ENCODE measurements at places on chromosomes 3 and 15.

GRCh38 chr3:107662586-107662985 is 139.8 kb downstream of the BBX start:
- DNase-seq: peak; percentile 58

DNA sequence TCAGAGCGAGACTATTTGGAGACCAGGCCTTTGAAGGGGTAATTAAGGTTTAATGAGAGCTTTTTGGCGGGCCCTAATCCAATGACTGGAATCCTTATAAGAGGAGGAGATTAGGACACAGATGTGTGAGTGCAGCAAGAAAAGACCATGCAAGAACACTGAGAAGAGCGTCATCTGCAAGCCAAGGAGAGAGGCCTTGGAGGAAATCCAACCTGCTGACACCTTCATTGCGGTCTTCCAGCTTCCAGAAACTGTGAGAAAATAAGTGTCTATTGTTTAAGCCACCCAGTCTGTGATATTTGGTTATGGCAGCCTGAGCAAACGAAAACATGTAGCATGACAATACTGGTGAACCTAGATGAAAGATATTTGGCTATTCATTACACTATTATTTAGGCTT is 23.0 kb upstream of the MUSTN1 start:
- DNase-seq: no peak

DNA sequence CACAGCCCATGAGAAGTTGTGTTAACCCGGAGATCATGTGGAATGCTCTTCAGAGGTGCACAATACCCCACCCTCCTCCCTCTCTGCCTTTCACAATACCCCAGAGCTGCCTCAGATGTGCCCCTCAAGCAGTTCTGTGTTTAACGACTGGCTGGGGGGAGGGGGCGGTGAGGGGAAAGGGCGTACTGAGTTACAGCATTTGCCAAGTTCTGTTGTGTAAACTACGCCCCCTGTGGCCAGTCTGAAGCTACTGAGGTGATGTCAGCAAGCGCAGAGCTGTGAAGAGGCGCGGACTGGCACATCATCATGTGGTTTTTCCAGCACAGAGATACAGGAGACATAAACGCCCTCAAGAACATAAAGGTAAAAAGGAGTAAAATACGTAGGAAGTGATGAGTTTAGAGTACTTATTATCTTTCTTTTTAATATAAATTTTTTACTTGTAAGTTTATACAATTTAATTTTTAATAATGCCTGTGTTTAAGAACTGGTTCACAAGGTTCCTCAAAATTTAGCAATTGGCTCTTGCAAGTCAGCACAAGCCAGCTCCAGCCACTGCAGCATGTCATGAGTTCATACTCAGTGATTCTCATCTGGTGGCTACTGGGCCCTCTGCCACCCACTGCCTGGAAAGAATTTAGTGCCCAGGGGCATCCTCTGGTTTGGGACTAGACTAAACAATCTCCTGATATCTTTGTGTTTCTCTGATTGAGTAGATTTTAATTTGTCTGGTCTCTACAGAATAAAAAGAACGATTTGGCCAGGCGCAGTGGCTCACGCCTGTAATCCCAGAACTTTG is 1.7 kb downstream of the EPB42 start:
- no peak for DNase-seq

DNA sequence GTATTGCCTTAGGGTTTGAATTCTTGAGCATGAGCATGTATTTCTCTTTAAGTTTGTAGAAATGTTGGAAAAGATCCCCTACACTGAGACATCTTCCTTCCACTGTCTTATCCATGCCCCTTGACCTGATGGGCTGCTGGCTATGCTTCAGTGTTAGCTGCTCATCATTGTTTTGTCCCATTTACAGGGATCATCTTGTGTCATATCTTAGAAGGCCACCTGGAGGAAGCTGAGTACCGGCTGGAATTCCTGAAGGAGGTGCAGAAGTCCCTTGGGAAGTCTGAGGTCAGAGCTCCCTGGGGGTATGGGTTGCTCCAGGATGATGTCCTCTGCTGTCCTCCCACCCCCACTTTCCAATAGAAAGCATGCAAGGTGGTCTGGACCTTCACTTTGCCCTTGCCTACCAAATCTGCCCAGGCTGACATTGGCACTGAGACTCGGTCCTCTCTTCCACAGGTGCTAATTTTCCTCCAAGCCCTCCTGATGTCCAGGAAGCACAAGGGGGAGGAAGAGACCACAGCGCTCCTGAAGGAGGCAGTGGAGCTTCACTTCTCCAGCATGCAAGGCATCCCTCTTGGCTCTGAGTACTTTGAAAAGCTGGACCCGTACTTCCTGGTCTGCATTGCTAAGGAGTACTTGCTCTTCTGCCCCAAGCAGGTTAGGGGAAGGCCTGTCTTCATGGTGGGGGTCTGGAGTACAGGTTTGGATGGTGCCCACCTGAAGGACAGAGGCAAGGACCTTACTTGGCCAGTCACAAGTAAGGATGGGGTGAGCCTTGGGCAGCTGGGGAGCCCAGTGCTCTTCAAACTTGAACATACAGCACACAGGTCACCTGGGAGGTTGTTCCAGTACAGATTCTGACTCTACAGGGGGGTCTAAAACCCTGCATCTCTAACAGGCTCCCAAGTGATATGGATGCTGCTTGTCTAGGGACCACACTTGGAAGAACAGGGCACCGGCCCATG is 17.7 kb downstream of the TTC21A start:
- no peak for DNase-seq

DNA sequence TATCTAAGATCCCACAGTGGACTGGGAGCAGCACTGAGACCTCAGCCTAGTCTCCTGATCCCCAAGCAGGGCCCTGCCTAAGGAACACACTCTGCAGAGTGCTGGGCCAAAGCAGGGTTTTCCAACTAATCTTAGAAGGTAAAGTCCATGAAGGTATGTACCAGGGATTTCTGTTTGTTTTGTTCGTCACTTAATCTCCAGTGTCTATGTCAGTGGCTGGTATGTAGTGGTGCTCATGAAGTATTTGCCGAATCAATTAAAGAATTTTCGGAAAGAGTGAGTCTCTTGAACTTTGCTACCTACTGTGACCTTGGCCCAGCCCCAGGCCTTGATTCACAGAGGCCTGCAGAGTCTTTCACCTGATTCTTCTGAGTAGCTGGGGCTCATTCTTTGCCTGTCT is 1.7 kb downstream of the DUOX1 start:
- no peak for DNase-seq

DNA sequence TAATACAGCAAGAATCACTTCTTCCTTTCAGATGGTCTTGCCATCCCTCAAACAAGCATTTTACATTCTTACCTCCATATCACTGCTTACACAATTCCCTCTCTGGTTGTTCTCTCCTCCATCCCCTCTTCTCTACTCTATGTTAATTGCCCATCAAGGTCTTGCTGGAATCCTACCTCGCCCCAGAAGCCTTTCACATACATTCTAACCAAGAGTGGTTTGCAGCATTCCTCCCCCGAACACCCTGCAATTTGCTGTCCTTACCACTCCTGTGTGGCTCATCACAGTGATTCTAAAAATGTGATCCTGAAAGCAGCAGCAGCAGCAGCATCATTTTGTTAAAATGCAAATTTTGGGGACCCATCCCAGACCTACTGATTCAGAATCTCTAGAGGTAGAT is 30.6 kb downstream of the TNIK start:
- no peak for DNase-seq

GRCh38 chr15:40238532-40239403 is at the start of gene PAK6:
Gene PAK6, plus strand, starts transcription at chr15:40239063. Its CDS starts 25,723 bp downstream, at chr15:40264786.
- peak; percentile 25 for DNase-seq

- no peak for DNase-seq
Observed at GRCh38 chr3:104040896-104041295, 1325.8 kb upstream of the ALCAM start.

DNA sequence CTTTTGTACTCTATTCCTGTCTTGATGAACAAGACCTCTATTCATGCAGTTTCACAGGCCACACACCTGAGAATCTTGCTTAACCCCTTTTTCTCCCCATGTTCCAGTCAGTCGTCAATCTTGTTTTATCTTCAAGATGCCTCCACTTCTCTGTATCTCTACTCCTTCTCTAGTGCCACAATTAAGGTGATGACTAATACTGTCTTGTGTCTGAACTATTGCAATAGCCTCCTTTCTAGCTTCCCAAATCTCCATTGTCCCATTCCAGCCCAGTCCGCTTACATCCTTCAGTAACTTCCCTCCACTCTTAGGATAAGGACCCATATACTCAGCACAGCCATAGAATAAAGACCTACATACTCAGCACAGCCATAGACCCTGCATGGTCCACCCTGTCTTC is 24.7 kb downstream of the CHST14 start:
- no peak for DNase-seq

- no peak for DNase-seq
Observed at GRCh38 chr3:46213201-46213600, 5.1 kb upstream of the CCR1 start.

DNA sequence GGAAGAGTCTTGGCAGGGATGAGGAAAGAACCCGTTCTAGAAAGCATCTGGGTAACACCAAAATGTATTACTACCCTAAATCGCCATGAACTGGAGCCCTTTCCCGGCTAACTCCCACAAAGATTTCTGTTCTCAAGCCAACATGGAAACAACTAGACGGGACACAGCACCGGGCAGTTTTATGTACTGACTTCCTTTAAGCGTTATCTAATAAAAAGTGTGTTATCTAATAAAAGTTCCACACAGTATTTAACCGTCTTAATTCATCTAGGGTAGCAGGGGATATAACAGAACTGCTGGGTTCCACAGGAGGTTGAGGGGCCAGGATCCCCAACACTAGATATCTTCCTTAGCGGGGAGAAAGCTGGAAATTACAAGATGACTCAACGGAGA is 347 bp upstream of the C3orf62 start:
- DNase-seq: no peak

DNA sequence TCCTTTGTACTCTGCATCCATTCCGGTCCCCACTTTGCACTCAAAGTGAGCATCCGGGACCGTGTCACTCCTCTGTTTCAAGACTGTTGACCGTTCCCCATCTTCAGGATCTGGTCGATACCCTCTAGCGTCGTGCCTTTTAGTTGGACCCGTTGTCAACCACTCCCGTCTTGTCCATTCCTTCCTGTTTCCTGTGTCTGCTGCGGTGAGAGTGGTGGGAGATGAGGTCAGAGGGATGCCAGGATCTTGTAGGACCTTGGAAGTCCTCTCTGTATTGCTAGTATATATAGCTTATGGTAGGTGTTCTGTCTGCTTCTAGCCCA is 624 bp downstream of the BRK1 start:
- DNase-seq: no peak

DNA sequence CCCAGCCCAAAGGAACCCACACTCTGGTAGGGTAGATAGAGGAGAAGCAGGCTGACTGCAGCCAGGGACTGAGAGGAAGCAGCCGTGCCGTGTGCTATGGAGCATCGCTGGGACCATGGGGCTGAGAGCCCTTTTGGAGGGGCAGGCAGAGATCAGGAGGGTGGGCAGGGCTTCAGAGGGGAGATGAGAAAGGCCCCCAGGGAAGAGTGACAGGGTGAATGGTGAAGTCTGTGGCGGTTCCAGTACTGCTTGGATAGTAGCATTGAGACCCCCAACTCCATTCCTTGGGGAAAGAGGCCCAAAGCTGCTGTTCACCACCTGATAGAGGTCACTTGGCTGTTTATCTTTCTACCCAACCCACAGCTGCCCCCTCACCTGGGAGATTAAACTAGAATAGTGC is 80.0 kb upstream of the MRPS22 start:
- DNase-seq: no peak

DNA sequence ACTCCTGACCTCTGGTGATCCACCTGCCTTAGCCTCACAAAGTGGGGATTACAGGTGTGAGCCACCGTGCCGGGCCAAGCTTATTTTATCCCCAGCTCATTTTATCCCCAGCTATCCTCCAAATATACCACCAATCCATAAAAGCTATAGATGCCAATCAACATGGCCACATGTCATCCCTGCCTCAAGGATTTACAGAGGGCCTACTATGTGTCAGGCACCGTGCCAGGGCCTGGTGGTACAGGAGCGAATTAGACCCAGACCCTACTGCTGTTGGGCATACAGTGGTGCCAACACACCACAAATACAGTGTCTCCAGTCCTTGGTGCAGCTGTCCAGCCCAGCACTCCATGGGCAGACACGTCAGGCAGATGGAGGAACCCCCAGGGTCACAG is 73.4 kb downstream of the SCN5A start:
- DNase-seq: no peak

- DNase-seq: no peak
Observed at GRCh38 chr3:115832265-115832664, 209.0 kb downstream of the GAP43 start.

GRCh38 chr3:136432685-136433084 is 182.5 kb downstream of the PCCB start:
- DNase-seq: no peak

- DNase-seq: no peak
Observed at GRCh38 chr3:124887177-124887931, at the start of gene ITGB5. Gene ITGB5, minus strand, starts transcription at chr3:124887365. Its CDS starts 365 bp downstream, at chr3:124887000.

DNA sequence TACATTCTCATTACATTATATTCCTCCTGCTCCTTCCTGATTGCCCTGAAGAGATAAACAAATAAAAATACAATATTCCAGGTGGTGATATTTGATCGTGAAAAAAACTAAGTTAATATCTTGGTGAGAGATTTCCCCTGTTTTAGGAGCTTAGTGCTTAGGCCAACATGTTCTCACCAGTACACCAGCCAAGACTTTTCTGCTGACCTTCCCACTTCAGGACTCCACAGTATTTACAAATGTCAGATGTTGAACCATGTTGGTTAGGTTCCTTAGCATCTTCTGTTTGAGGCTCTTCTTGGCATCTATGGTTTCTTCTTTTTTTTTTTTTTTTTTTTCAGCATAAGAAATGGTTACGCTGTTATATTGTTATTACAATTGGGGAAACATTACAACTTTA is 247.0 kb downstream of the IL5RA start:
- DNase-seq: no peak

GRCh38 chr15:27884726-27885125 is 214.4 kb downstream of the OCA2 start:
- DNase-seq: no peak

GRCh38 chr15:69272139-69272538 is 26.6 kb upstream of the PAQR5 start:
- no peak for DNase-seq

DNA sequence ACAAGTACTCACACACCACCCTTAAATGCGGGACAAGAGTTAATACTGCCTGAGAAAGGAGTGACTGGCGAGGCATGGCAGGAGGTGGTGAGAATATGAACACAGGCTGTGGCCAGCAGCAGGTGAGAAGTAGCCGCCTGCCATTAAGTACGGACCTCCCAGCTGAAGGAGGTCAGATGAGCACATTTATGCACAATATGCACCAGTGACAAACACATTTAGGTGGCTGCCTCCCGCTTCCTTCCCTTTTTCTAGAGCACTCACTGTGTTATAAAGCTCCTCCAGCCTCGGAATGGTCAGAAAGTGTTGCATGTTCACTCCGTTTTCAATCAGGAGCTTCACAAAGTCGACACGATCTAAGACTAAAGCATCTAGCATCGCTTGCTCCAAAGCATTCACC is 52.4 kb downstream of the TRPM1 start:
- no peak for DNase-seq

Measured in NCI-H2107 (cell line).